Naive thymus-derived CD8-positive, alpha-beta T cell (primary cell): ENCODE measurements at places on chromosomes 2 and 18. TPM values are rescaled to one million over a fixed set of nuclear protein-coding genes. Genes with fewer than 3 reads are reported as not detected.

PDE6D gene
- polyA plus RNA-seq = 51.4 TPM

CRYGC gene
- not detected for polyA plus RNA-seq

SERPINB13 gene
- not detected for polyA plus RNA-seq

HOXD3 gene
- polyA plus RNA-seq = not detected

DHX57 gene
- 4.9 TPM for polyA plus RNA-seq

CNGA3 gene
- not detected for polyA plus RNA-seq
